Kidney (tissue), 22 donors: ENCODE measurements at places on chromosomes 12 and 14.

DNA sequence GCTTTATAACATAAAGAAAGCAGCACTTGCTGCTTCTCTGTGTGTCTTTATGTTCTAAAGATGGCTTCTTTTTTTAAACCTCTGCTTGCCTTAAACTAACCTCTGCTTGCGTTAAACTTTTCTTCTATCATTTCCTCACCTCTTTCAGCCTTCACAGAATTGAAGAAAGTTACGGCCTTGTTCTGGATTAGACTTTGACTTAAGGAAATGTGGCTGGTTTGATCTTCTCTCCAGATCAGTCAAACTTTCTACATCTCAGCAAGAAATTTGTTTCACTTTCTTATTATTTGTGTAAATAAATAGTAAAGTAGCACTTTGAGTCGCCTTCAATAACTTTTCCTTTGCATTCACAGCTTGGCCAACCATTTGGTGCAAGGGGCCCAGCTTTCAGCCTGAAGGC is 64.2 kb downstream of the CMAS start:
- no peak for DNase-seq

DNA sequence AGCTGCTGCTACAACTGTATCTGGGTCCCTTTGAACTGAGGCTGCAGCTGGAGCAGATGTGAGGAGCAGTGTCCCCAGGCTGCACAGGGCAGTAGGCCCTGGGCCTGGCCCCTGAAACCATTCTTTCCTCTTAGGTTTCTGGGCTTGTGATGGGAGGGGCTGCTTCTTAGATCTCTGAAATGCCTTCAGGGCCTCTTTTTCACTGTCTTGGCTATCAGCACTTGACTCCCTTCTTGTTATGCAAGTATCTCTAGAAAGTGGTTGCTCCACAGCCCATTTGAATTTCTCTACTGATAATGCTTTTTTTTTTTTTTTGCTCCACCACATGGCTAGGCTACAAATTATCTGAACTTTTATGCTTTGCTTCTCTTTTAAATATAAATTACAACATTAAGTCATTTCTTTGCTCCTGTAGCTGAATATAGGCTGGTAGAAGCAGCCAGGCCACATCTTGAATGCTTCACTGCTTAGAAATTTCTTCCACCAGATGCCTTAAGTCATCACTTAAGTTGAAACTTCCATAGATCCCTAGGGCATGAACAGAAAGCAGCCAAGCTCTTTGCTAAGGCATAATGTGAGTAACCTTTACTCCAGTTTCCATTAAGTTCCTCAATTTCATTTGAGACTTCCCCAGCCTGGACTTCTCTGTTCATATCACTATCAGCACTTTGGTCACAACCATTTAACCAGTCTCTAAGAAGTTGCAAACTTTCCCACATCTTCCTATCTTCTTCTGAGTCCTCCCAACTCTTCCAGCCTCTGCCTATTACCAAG is 41.1 kb downstream of the ACSM4 start:
- no peak for DNase-seq

- peak; percentile 62 for DNase-seq
Measured at GRCh38 chr14:53953828-53954550, 2.6 kb downstream of the BMP4 start.

DNA sequence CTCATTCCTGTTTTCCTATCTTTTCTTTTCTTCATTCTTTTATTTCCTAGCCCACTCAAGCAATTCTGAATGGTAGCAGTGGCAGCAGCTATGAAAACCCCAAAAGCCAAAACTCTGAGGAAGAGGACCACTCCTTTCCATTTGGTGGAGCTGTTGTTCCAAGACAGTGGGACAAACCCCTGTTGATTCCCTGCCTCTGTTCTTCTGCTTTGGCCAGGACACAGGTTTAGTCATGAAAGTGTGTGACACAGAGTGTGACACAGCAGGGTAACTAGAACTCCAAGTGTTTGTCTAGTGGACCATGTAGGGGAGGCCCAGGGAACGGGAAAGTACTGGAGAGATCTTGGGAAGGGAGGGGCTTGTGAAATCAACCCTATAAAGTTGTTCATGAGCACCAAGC is 71.1 kb downstream of the PTCSC3 start:
- DNase-seq = peak; percentile 56

GRCh38 chr14:61569308-61569707 is 126.0 kb upstream of the HIF1A start:
- no peak for DNase-seq

GRCh38 chr14:101128478-101129321 is 225.2 kb upstream of the RTL1 start:
- DNase-seq = peak; percentile 29

GRCh38 chr12:53551889-53552291 is 44.6 kb upstream of the NPFF start:
- DNase-seq = no peak

GRCh38 chr14:42944284-42944683 is 1337.6 kb downstream of the LRFN5 start:
- DNase-seq = no peak

GRCh38 chr12:24697769-24698168 is 251.1 kb downstream of the BCAT1 start:
- DNase-seq = no peak

- no peak for DNase-seq
Measured at GRCh38 chr12:84946753-84947152, 34.2 kb upstream of the SLC6A15 start.

DNA sequence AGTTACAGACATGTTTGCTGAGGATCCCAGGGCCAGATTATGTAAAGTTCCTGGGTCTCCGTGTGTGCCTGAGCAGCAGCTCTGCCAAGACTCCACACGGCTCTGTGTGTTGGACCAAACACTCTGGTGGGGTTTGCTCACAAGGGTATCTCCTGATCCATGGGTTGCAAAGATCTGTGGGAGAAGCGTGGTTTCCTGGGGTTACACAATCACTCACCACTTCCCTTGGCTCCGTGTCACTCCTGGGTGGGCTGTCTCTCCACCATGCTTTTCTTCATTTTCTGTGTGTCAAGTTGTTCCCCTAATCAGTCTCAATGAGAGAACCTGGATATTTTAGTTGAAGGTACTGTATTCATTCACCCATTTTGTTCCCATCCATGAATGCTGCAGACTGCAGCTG is 1088.8 kb downstream of the FSCB start:
- no peak for DNase-seq

DNA sequence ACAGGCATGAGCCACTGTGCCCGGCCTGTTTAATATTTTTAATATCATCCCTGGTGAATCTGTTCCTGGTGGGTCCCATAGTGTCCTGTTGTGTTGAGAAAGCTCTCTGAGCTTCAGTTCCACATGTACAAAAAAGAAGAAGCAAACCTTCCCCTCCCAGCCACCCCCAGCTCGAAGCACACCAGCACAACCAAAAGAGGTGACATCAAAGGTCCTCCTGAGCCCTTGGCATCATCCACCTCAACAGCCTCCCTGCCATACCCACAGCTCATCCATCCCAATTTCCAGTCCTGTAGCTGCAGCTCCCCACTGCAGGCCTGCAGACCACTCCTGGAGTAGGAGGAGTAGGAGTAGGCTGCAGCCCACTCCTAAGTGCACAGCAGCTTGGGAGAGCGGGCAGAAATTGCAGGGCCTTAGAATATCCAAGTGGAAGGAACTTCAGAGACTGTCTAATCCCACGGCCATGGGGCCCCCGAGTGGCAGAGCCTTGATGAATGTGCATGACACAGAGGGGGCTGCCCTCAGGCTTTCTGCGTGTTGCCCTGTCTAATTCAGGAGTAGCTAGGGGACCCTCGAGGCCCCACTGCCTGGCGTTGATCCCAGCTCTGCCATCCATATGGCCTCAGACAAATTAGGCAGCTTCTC is 36.7 kb upstream of the CD9 start:
- DNase-seq = no peak

DNA sequence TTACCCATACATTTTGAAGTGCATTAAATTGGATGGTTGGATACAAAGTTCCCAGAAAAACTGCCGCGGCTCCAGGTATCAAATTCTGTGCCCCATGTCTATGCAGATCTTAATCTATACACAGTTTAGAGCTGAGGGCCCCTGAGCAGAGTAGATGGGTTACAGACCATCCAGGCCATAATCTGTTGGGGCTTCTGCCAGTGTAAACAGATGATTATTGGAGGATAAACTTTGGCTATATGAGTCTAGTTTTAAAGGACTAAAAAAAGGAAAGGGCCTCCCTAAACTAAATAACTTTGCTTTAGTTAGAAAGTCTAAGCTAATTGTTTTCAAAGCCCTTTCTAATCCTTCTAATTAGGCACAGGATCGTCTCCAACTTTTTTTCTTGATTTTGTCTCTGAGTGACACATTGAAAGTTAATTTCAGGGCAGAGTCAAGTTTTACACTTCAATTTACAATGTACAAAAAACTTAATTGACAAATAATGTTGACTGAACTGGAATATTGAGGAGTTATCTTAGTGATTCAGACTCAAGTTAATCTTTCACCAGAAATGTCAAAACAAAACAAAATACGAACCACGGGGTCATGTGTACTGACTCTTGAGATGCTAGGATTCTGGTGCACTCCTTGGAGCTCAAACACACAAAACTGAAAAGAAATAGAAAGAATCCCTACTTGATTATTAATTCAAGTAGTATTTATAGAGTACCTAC is 133.9 kb upstream of the SCAF11 start:
- DNase-seq = no peak

DNA sequence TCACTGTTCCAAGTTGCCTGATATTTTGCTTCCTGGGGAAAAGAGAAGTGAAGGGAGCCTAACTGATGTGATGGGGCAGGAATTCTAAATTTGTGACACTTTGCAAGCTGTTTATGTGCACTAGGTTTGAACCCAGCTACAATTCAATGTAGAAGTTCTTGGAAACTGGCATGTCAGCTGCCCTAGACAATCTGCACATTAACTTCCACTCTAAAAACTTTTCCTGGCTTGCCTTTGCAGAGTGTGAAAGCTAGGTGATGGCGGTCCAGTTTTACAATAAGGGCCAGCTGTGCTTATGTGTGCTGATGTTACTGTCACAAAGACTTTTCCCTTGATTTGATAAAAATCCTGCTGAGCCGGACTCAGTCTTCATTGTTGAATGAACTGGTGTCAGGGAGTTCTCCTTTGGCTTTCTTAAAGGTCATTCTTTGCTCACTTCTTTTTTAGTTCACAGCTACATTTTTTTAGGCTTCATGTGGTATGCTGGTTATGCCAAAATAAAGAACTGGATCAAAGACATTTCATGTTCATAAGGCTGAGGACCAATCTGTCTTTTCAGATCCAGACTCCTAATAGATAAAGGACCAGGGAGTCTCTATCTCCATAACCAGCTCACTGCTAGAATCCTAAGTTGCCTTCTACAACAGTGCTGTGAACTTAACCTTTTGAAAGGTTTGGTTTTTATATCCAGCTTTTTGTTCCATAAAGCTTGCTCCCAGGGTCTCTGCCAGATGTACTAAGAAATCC is 133.5 kb downstream of the TGFB3 start:
- DNase-seq = no peak

DNA sequence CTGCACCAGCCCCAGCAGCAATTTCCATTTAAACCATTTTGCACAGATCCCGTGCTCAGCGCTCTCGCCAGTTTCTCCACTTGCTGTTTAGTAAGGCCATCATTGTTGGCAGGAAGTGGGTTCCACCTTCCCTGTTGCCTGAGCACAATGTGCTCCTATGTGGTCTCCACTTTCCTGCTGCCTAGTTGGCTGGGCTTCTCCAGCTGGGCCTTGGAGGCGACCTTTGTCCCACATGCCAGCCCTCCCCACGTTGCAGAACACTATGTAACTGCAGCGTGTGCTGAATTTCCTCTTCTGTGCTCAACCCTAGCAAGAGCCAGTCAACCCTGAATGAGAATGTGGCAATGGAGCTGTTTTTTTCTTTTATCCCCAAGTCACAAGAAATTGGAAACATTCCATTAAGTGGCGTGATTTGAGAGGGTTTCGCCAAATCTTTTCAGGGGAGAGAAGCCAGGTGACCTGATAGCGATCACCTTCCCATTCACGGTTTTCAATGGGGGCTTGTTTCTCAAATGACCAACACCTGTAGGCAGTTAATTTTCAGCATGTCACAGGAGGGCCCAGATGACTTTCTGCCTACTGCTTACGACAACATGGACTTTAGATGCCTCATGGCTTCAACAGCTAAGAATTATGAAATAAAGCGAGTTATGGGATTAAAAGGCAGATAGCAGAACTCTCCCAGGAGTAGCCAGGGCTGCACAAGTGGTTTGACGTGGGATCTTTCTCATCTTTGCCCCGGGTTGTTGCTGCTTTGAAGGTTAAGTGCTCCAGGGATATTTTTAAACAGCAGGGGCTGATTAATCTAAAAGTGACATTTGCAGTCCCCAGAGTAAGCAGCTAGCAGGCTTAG is at the start of gene ACACB:
TSS of gene ACACB (plus strand) at position 830 of the 853 bp plus-strand sequence. CDS start 22,819 bp downstream, outside the sequence.
- DNase-seq = peak; percentile 78

GRCh38 chr14:51216602-51217001 is 23.4 kb upstream of the TMX1 start:
- DNase-seq = no peak

DNA sequence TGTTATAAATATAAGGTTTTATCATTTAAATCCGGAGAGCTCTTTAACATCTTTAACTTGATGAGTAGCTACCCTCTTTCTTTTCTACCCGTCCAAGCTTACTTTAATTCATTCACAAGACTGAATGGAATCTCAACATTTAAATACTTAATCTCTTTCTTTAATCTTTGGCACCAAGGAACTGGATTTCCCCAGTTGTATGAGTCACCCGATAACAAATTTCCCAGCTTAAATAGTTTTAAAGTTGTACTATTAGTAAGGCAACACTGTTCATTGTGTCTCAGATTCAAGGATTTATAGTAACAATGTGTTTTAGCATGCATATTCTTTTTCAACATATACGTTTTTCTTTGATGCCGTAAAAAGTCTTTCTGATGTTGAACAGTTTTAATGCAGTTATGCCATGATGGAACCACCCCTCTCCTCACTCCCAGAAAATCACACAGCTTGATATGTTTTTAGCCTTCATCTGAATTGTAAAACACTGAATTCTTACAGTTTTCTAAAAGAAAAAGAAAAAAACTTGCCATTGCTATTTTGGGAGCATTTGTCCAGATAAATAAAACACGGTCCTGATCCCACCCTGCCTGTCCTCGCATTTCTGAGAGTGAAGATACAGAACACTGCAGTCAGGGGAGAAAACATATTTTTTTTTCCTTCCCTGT is 16.0 kb upstream of the LRP6 start:
- DNase-seq = peak; percentile 50

DNA sequence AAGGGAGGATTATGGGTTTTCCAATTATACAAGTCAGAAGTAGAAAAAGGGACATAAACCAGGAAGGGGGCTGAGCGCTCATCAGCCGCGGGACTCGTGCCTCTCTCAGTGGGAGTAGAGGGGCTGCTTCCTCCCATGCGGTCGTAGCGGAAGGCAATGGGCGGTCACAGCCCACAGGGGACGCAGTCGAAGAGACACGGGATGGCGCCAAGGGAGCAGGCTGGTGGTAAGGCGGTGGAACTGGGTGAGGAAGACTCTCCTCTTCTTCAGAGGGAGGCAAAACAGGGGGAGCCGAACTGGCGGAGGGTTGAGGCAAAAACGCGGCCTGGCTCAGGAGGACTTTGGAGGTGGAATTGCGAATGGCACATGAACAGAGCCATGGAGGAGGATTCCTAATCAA is 677.7 kb downstream of the TMEM121 start:
- no peak for DNase-seq

- no peak for DNase-seq
Measured at GRCh38 chr14:23028799-23029198, 5.9 kb downstream of the PSMB5 start.

- DNase-seq = no peak
Measured at GRCh38 chr12:106651552-106651951, 68.7 kb downstream of the RFX4 start.
